ENCODE measurements at places on chromosomes 1 and 21. TPM values are rescaled to one million over a fixed set of nuclear protein-coding genes. Genes with fewer than 3 reads are reported as not detected.

Gene APCS
- total RNA-seq, result not detected

Gene LCE3D
- 0.60 TPM for total RNA-seq

Gene NCF2
- 3.9 TPM for total RNA-seq

Gene SELE
- total RNA-seq, result not detected

Gene FAM229A
- total RNA-seq, result 4.4 TPM

Gene SELENBP1
- 8.4 TPM for total RNA-seq

Gene GJA4
- not detected for total RNA-seq

Gene LCE1D
- not detected for total RNA-seq

Gene OR14C36
- not detected for total RNA-seq

Gene AMY1A
- not detected for total RNA-seq

Gene C1orf185
- not detected for total RNA-seq

Gene TMEM81
- total RNA-seq, result 2.5 TPM

Gene HOOK1
- 0.37 TPM for total RNA-seq

Gene SPRR2D
- not detected for total RNA-seq

Gene TMCC2
- 2.6 TPM for total RNA-seq

Gene ORC1
- total RNA-seq, result 19.7 TPM

Gene PYHIN1
- total RNA-seq, result not detected

Gene RAP1GAP
- 9.9 TPM for total RNA-seq

Gene ITLN2
- 0.24 TPM for total RNA-seq

Gene PGBD5
- 0.68 TPM for total RNA-seq

Gene LCE1E
- total RNA-seq, result not detected

Gene SLFNL1
- 0.09 TPM for total RNA-seq

Gene FOXJ3
- total RNA-seq, result 19.8 TPM

Gene WDR64
- not detected for total RNA-seq

Gene TRIM46
- 2.1 TPM for total RNA-seq

Gene RGS8
- total RNA-seq, result not detected

Data from A549 treated with CORT108297 at 1 μM for 4 hours (cell line).